ENCODE measurements at places on chromosomes 4 and X.

DNA sequence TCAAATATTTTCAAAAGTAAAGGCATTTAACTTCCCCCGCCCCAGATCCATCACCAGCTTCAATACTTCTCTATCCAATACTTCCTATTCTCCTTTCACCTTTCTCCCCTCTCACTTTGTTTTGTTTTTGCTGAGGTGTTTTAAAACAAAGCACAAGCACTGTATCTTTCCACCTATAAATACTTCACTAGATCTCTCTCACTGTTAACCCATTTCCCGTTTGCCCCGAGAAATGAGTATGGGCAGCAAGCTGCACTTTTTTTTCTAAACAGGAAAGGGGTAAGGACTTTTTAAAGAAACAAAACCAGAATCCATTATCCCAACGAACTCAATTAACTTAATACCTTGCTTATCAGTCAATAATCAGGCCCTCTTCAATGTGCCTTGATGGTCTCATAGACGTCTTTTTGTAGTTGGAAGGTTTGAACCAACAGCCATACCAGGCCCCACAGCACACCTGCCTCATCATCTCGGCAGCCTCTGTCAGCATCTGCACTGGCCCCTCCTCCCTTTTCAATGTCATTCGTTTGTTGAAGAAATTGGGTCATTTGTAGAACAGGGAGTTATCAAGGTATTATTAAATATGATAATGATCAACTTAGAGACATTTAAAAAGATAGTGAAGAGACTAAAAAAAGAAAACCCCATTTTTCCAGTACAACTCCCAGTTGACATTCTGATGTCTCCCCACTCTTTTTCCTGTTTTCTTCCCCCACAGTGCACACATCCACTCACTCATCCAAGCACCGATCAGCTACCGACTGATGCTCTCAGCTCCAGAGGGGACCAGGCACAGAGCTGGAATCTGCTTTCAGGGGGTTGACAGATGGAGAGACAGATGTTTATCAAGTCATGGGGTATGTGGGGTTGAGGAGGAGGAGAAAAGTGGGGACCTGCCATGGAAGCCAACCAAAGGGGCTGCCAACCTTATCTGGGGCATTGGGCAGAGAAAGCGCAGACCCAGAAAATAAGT, 25.8 kb downstream of the CRMP1 start:
- no peak for DNase-seq

DNA sequence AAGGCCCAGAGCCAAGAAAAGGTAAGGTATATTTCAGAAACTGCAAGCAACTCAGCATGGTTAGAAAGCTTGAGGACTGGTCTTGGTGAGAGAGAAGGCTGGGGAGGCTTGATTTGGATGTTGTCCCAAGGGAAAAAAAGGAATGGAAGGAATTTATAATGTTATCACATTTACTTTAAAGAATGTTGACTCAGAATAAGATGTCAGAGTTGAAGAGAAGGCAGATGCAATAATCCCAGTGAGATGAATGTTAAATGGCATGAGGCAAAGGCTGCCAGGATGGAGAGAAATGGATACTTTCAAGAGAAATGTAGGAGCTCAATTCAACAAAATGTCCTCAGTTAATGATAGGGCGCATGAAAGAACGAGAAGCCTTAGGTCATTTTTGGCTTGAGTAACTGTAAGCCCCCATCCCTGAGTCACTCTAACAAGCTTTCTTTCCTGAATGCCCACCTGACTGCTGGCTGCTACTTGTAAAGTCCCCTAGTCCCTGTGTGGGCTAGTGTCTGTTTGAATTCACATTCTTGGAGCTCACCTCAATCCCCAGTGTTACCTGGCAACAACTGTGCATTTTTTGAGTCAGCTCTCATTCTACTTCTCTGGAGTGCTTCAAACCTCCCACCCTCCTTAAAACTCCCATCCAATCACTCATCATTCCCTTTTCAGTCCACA, 103.0 kb upstream of the TAPT1 start:
- DNase-seq: no peak

GRCh38 chr4:134695433-134695832, 493.8 kb upstream of the PABPC4L start:
- no peak for DNase-seq

DNA sequence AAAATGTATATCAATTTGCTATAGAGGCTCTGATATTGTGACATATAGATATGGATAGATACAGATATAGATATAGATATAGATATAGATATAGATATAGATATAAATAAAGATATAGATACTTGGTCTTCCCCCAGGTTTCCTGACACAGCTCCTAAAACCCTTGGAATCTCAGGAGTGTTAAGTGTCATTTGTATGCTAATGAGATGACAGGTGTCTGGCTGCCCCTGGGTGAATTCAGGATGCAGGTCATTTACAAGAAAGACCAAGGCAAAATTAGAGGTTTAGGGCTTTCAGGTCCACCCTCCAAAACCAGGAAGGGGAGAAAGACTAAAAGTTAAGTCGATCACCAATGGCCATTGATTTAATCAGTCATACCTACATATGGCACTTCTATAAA, 1034.8 kb downstream of the PDHA2 start:
- DNase-seq: no peak

DNA sequence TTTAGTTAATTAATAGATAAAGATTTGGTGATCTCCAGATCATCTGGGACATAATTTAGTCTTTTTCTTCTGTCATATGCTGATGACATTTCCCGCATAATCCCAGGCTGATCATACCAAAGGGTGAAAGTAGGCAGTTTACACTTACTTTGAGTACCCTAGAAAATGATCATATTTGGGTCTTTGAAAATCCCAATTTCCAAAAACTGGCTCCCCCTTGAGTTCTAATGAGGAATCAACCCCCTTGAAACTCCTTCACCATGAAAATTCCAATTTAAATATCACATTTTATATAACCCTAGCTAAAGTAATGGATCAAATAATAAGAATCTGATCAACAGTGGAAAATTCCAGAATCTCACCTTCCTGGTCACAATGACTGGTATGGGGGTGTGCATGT, 223.4 kb downstream of the NAF1 start:
- DNase-seq: no peak

GRCh38 chr4:172344308-172344938, 531.2 kb downstream of the GALNTL6 start:
- DNase-seq: no peak

- DNase-seq: no peak
Measured at GRCh38 chr4:26741491-26741871, 119.2 kb upstream of the STIM2 start.

DNA sequence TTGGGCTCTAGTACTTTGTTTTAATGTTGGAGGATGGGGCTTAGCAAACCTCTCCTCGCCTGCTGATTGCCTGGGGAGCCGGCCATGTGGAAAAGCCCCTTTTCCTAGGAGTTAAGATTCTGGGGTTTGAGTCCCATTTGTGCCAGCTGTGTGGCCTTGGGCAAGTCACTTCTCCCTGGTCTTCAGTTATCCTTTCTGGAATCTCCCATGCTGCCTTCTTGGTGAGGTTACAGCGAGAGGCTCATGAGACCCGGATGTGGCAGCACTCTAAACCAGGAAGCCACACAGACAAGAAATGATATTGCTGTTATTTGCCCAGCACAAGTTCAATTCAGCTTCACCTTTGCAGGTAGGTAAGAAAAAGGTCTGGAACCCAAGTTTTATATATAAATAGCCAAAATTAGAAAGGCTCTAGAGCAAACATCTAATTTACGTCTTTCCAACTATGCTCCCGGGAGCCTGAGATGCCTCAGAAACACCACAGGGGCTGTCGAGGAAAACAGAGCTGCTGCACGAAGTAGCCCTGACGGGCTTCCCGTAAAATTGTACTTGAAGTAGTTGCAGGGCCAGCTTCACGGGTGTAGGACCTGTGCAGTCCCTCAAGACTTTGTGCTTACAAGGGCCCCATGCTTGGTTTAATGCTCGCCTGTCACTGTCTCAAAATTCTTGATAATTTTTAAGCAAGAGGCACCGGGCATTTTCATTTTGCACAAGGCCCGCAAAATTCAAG, 8.3 kb upstream of the SASH3 start:
- no peak for DNase-seq

GRCh38 chrX:15749642-15750610, 11.9 kb downstream of the CA5B start:
- DNase-seq: no peak

DNA sequence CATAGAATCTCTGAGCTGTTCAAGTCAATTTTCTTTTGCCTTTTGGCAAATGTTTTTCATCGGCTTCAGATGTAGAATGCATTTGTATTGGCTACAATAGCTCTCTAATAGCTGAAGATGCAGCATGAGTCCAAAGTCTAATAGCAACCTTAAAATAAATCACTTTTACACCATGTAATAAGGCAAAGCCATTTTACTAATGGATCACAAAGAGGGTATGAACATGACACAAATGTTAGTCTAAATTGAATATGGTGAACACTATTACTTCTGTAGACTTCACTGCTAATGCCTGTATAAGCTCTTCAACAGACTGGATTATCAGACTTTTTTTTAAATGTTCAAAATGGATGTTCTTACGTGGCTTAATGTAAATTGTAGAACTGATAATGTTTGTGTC, 645.3 kb downstream of the TLL1 start:
- no peak for DNase-seq

DNA sequence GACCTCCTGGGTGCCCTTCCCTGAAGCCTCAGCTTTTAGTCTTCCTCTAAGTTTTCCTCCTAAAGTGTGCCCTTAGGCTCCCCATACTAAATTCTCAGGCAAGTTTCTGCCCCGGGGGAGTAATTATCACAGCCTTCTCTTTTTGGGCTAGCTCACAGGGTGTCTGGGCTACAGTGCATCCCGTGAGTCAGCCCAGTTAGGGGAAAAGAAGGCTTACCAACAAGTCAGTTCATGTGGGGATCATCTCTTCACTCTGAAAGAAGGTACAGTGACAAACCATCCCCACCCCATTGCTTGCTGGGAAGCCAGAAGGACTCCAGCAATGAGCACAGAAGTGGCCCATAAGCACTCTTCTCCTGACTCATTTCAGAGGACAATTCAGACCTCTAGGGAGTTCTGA, 134.7 kb upstream of the FAM9C start:
- DNase-seq: no peak

DNA sequence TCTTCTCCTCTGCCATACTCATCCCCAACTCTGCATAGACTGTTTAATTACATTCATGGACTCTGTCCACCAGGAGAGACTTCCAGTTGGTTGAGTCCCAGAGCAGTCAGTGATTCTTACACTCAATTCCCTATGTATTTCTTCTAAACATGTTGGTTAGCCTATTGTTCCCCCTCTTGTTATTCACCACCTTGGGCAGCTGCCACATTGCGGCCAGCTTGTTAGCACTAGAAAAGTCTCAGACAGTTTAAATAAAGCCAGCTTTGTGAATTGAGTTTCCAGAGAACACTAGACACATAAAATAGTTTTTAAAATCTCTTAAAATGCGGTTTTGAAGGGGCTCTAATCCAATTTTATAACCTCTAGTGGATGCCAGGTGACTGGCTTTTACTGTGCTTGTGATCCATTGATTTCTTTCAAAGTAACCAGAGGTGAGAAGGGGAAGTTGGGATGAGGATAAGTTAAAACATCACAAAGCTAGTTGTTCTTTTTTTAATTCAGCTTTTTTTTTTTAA, 827.7 kb downstream of the FSTL5 start:
- DNase-seq: no peak

DNA sequence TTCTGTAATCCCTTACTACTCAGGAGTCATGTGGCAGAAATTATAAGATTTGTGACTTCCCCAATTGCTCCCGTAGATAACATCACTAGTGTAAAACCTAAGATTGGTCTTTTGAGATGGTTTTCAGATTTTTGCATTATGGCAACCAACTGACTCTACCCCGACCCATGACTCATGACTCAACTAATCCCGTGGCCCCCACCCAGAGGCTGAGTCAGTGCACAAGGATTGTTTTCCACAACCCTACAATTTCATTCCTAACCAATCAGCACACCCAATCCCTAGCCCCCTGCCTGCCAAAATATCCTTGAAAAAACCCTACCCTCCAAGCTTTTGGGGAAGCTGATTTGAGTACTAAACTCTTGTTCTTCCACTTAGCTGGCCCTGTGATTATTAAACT, 109.4 kb upstream of the FAM9C start:
- no peak for DNase-seq

DNA sequence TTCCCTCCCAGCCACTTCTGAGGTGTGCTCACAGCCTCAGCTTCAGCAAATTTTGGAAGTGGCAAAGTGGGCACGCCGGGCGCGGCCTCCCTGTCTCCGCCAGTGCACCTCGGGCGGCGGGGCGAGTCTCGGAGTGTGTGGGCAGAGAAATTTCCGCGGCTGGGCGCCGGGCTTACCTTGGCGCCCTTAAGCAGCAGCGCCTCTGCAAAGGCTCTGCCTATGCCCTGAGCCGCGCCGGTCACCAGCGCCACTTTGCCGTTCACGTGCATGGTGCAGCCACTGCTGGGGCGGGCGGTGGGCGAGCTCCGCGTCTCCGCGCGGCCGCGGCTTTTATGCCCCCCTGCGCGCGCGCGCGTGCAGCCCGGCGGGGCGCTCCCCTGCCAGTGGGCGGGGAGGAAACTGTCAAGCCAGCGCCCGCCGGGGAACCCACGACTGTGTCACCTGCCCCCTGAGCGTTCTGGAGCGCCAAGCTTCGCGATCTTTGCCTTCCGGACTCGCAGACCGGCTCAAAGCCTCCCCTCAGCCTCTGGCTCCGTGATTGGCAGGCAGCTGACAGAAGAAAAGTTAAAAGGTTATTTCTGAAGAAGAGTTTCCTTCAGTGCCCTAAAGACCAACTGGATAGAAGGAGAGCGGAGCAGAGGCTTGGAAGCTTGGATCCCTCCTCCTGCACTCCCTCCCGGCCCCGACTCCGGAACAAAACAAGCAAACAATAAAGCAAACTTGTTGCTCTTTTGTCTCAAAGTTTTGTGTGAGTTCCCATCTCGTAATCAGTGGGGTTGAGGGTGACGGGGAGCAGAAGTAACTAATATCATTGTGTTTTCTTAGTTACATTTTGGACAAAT, at the start of gene HPGD:
HPGD (minus strand) TSS at position 306 of the 842 bp plus-strand sequence; CDS start at position 269, 37 bp downstream.
- no peak for DNase-seq

- no peak for DNase-seq
Measured at GRCh38 chr4:154740462-154740861, 3.3 kb upstream of the LRAT start.

- DNase-seq: no peak
Measured at GRCh38 chr4:139896091-139896604, 230.5 kb downstream of the MGST2 start.

- DNase-seq: no peak
Measured at GRCh38 chrX:47169726-47170515, 23.7 kb upstream of the UBA1 start.

- DNase-seq: no peak
Measured at GRCh38 chr4:135274416-135274815, 1072.8 kb upstream of the PABPC4L start.

GRCh38 chrX:114015966-114016365, 567.9 kb upstream of the HTR2C start:
- no peak for DNase-seq

DNA sequence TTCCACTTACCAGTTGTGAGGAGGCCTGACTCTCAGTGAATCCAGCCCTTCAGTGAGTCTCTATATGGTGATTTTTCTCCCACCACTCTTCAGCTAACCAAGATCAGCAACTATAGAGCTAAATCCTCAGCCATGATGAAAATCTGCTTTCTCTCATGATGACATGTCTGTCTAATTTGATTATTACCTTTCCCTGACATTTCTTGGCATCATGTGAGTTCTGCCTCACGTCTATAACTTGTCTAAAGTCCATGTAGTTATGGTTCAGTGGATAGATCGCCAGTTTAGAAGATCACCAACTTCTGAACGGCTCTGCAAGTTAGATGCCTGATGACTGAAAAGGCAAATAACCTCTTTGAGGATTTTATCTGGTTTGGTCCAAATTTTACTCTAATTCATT, 14.9 kb upstream of the DCAF8L1 start:
- DNase-seq: no peak

Data from pulmonary artery endothelial cell (primary cell).